ENCODE measurements at places on chromosomes 7 and 10. TPM values are rescaled to one million over a fixed set of nuclear protein-coding genes. Genes with fewer than 3 reads are reported as not detected.

DNA sequence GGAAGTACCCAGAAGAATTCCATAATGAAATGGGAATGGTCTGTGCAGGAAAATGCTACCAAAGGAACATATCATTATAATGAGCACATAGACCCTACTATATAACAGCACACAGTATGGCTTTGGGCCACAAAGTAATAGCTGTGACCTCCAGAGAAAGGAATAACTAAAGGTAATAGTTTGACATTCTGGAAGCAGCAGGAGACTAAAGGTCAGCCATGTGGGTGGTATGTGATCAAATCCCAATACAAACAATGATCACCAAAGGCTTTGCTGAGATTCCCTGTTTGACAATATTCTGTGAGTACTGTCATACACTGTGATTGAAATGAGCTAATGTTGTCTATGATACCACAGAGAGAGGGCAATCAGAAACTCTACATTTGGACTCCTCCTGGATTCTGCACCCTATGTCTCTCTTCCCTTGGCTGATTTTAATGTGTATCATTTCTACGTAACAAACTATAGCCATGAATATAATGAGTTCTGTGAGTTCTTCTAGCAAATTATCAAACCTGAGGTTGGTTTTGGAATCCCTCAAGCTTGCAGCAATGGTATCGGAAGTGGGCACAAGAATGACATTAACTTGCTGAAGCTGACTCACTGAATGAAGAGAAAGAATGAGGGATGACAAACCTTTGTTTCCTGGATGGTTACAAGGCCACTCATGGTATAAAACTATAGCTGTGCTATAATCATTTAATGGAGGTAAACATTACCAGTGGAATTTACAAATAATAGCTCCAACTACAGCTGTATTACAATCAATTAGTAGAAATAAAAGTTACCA, 99.6 kb downstream of the JMJD1C start:
- no peak for DNase-seq

DNA sequence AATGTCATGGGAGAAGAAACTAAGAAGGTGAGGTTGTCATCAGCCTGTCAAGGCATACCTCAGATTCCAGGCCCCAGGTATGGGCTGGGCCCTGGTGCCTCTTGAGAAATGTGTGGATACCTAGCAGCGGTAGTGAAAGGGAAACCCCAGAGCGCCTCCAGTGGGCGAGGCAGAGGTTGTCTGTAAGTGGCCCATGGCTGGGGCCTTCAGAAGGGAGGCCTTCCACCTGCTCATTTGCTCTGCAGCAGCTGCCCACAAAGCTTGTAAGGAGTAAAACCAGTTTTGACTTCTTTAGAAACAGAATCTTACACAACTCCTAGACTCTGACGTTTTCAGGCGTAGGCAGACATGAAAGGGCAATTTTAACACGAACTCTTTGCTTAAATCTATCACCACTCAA, 509.9 kb downstream of the PARD3 start:
- no peak for DNase-seq

- DNase-seq = no peak
These were observed 8.2 kb downstream of the ASB10 start for GRCh38 chr7:151178831-151179230.

The FRMD4A gene
- 51.8 TPM for total RNA-seq

The MOGAT3 gene
- total RNA-seq = not detected

The WNT16 gene
- not detected for total RNA-seq
